ENCODE measurements at places on chromosomes 6 and 20.
A peak's percentile ranks its signal among the peaks of the same experiment; 100 is the strongest.

DNA sequence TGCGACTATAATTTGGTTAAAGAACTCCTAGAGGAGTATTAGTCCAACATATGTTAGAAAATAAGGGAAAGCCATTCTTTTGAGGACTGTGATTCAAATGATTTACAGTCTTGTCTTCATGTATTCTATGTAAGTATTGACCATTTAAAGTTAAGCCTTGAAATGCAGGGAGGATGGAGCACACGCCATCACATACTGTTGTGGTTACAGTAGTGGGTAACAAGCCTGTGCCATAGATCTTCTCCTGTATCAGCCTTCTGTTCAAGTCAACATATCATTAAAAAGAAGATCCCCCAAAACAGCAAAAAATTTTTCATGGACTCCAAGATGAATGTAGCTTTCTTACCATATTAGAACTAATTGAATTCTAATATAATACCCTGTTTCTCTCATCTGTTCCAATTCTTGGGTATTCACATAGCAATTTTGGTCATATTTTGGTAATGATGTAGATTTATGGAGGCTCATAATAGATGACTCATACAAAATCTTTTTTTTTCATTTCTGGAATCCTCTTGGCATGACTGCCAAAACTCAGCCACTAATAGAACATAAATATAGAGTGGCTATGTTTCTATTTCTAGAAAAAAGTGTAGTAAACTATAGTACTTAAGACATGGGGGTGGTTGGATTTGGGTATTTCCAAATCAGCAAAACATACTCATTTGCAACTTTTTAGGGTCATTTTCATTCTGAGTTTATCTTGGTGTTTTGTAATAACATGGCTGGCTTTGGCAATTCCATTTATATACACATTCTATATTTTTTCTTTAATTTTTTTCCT lies 413.5 kb downstream of the BCKDHB start:
- no peak for DNase-seq

GRCh38 chr6:45886776-45887175 lies 128.9 kb downstream of the CLIC5 start:
- no peak for DNase-seq

DNA sequence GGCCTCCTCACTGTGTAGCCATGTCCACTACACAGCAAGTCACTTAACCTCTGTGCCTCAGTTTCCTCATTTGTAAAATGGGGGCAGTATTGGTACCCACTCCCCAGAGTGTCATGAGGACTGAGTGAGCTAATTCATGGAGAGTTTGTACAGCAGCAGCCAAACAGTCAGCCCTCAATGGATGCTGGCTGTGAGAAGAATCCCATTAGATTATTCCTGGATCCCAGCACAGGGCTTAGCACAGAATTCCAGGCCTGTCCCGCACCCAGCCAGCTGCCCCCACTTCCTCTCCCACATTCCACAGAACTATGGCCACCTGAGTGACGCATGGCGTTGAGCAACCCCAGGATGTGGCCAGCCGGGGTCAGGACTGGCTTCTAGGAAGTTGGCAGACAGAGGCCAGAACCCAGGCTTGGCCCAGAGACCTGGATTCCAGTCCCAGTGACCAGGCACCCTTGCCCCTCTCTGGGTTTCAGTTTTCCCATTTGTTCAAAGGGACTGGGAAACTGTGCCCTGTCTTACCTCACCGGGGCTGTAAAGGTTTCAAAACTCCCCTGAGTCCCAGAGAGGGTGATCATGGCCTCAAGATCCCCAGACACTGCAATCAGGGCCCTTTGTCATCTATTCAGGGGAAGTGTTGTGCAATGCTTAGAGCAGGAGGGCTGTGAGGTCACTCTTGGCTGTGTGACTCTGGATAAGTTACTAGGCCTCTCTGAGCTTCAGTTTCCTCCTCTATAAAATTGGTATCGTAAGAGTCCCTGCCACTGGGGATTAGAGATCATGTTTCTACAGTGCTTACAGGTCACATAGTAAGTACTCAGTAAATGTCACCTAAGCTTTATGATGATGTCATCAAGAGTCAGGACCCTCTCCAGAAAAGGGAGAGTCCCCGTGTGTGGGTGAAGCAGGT lies 3.0 kb upstream of the TGM2 start:
- peak; percentile 77 for DNase-seq

- DNase-seq: no peak
Observed at GRCh38 chr20:34995192-34995591, 39.5 kb downstream of the MYH7B start.

DNA sequence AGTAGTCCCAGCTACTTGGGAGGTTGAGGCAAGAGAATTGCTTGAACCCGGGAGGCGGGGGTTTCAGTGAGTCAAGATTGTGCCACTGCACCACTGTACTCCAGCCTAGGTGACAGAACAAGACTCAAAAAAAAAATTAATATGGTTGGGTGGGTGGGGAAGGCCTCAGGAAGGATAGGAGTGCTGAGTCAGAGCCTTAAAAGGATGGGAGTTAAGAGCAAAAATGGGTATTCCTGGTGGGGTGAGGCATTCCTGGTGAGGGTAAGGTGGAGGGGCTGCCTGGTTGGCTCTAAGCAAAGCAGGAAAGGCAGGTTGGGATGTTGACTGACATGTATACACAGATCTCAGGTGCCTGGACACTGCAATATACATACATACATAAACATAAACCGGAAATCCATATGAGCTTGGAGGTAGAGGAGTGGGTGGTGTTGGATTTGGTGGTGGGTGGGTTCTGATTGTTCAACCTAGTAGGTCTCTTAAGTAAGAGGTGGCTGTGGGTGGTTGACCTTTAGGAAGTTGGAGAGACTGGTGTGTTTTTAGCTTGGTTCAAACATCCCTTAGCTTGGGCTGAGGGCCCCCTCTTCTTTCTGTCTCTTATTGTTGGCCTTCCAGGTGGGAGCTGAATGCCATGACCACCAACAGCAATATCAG lies 1.2 kb upstream of the RRP36 start:
- no peak for DNase-seq

- DNase-seq: peak; percentile 40
Observed at GRCh38 chr20:10074513-10074912, 39.7 kb downstream of the ANKEF1 start.

DNA sequence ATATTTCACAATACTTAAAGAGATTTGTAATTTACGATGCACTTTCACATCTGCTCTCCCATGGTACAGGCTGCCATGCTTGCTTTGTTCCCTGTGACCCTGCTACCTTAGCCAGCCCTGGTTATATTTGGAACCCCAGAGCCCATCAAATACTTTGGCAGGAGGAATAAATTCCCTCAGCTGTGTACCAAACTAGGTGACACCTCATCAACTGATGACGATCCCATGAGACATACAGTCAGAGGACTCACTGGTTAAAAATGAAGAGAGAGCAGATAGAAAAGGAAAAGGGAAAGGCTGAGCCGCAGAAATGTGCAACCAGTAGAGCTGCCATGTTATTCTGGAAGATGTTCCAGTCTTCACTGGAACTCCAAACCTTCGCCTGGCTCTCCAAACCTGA lies 120.0 kb downstream of the SIM1 start:
- DNase-seq: no peak

DNA sequence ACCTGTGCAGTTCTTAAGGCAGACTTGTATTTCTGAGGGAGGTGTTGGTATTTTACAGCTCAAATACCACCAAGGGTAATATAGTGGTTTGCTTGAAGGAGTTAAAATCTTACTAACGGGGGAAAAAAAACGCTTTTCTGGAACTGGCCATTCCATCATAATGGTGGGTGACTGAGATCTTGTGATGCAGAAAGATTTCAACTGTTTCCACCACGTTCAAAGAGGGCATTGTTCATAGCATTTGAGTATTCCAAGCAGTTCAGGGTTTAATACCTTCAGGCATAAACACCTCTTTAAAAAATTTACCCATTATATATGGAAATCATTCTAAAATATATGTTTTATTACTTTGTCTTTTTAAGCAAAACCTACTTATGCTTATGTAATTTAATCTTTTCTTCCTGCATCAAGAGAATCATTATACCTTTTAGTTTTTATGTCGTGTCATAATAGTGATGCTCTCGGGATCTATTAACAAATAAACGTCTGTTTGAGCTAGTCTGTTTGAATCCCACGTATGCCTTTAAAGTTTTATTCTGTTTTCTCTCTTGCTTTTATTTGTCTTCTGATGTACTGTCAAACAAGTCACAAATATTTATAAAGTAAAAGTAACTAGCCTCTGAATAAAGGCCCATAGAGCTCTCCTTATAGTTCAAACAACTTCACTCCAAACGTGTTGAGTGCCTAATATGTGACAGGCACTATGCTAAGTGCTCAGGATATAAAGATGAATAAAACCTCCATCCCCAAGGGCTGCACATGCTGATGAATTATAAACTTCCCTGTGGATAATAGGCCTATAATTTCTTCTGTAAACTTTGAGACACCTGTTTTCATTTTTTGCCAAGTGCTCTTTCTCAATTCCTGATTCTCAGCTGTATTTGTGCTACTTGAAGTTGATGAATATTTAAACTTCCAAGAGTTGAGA lies 298.8 kb upstream of the FERMT1 start:
- DNase-seq: no peak

- no peak for DNase-seq
Observed at GRCh38 chr20:50762045-50762422, 30.7 kb downstream of the PARD6B start.

DNA sequence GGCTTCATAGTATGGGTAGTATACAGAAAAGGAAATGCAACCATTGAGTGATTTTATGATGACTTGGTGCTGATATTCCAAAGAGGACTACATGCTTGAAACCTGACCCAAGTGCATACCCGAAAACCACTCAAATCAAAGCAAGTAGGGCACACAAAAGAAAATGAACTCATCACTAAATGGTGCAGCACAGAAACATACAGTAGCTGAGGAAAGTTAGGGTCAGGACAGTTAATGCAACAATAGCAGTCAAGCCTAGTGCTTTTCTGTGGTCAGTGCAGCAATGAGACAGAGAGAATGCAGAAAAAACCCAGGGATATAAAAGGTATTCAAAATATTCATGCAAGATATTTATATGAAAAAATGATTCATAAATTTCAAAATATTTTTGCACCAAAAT lies 711.1 kb downstream of the EPHA7 start:
- no peak for DNase-seq

DNA sequence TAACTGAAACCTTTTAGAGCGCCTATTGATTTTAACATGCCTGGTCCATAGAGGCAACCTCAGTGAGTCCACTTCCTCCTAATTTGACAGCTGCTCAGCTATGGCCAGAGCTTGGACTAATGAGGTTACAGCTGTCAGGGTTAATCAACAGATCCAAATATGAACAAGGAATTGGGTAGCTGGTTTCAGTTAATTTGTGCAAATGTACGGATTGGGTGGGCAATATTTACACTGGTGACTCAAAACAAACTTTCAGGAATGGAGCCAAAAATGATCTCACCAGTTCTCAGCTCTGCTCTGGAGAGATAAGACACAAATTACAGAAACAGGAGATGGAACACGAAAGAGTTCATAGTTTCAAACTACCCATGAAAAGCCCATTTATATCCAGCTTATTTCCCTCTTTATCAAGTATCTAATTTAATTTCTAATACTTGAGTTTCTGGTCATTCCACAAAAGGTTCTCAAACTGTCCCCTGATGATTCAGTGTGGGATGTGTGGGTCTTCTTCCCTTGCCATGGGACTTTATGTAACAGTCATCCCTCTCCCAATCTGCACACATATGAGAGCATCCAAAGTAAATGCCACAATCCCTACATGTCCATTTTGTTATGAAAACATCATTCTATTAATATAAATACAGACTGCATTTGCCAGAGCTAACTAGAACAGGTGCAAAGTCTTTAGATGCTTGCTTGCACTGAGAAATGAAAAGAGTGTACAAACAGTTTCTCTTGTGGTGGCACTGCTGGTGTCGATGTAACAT lies 149.9 kb downstream of the RPS12 start:
- DNase-seq: no peak

DNA sequence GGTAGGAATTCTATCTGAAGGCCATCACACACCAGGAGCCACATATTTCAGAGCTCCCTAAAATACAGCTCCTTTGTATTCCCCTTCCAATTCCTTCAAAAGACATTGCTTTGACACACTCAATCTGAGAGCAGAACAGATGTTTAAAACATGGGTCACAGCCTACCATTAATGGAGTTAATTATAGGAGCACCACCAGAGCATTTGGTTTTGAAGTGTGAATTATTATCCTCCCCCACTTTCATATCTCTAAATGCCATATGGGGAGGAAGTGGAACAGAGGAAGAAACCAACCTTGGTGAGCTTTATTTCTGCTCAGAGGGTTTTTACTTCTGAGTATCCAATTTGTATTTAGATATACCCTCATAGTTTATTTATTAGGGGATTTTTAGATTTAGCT lies 50.7 kb upstream of the TNFRSF21 start:
- no peak for DNase-seq

DNA sequence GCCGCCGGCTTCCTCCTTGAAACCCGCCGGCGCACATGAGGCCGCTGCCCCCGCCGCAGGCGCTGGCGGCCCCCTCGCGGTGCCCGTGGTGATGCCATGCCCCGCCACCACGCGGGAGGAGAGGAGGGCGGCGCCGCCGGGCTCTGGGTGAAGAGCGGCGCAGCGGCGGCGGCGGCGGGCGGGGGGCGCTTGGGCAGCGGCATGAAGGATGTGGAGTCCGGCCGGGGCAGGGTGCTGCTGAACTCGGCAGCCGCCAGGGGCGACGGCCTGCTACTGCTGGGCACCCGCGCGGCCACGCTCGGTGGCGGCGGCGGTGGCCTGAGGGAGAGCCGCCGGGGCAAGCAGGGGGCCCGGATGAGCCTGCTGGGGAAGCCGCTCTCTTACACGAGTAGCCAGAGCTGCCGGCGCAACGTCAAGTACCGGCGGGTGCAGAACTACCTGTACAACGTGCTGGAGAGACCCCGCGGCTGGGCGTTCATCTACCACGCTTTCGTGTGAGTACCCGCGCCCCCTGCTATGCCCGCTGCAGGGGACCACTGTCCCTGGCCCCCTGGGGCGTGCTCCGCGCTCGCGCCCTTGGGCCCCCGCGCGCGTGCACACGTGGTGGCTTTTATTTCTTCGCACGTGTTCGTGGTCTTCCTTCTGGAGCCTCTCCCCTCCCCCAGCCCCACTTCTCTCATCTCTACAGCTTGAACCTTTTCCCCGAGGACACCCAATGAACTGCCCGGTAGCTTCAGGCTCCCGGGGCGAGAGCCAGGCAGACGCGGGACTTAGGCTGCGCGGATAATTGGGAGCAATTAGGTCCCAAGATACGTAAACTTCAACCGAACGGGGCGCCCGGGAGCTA lies 453 bp downstream of the KCNQ5 start:
- DNase-seq: peak; percentile 36

DNA sequence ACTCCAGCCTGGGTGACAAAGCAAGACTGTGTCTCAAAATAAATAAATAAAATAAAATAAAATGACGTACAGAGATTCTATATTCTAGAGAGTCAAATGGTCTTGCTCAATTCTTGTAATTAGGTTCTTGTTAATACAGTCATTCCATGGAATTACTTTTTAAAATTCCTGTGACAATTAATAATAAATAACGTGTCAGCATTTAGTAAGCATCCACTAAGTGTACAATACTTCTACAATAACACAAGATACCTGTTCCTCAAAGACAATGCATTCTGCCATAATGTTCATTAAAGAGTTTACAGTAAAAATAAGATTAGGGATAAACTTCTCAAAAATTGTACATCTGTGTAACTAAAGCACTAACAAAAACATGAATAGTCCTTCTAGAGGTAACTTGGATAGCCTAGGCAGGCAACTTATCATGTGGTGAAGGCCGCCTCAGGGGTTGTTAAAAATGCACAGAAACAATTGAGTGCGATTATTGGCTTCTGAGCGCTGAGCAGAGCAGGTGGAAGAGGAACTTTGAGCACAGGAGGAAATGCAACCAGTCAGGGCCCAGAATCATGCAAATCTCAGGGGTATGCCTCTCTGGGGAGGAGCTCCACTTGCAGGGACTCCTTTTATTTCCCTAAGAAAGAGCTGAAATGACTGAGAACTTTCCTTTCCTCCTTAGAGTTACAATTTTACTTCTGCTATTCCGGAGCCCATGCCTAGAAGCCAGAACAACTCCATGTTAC lies 37.1 kb downstream of the QRSL1 start:
- DNase-seq: no peak

All from H54 (cell line).